CD4-positive, alpha-beta T cell treated with Interleukin-1 beta for 1 hour (primary cell): ENCODE measurements at places on chromosomes 3 and 15.

DNA sequence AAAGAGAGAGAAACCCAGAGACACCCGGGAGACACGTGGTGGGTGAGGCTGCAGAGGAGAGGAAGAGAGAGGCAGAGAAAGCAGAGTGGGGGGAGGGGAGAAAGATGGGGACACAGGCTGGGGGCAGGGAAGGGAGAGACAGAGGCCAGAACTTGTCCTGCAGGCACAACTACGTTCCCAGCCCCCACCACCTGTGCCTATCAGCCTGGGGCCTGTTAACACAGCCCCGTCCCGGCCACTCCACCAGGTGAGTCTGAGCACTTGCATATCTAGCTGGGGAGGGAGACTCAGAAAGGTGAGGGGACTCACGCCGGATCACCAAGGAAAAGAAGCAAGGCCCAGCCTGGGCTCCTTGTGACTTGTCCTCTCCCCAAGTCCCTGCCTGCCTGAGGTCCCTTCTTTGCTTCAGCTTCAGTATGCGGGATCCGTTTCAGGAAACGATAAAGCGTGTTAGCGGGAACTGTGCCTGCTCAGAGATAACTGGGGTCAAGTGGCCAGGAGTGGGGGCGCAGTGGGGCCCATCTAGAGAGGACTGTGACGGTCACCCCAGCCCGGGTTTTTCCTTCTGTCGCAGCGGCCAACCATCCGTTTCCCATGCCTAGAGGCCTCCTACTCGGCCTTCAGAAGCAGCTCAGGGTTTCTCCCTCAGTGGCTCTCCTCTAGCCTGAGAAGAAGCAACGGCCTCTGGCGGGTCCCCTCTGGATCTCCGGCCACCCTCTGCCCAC lies 10.3 kb downstream of the LINGO1 start:
- DNase-seq = no peak

- no peak for DNase-seq
Observed at GRCh38 chr15:65038428-65038827, 6.8 kb upstream of the SLC51B start.

DNA sequence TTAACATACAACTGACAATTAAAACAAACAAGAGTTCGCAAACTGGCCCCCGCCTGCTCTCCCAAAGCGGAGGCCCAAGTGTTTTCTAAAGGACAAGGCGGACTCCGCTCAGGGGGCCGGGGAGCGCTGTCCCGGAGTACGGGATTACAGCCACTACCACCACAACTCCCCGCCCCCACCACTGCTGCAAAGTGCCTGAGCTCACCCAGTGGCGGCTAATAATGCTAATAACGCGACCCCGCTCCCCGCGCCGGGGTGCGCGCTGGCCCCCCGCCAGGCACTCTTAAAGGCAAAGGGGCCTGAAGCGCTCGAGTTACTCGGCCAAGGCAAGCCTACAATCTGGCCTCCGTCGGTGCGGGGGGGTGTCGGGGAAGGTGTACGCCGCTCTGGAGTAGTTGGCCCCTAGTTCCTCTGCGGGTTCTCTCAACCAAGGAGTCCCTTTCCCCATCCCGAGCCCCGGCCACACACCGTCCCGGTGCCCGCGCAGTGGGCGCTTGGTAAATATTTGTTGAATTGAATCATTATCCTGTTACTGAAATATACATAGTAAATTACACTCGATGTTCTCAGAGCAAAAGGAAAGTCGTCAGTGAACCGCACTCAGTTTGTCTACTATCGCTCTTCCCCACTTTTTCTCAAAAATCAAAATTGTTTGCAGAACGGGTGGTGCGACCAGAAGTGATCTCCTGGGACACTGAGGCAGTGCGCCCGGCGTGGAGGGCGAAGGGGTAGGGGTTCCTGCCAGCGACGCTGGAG lies 827 bp downstream of the WNT5A start:
- no peak for DNase-seq

DNA sequence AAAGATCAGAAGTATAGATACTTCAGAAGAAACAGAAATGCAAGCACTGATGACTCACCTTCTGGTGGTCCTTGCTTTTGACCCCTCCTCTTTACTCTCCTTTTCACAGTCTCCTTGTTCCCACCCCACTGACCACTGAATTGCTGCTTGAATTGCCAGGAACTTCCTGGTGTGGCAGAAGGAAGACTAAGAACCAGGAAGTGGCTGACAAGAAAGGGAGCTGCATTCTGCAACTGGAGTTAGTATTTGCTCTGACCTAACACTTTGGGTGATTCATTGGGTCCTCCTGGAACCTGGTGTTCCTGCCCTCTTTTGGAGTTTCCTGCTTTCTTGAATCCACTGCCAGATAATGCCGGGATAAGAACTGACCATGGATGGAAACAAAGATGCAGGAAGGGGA lies 23.0 kb downstream of the KY start:
- no peak for DNase-seq

DNA sequence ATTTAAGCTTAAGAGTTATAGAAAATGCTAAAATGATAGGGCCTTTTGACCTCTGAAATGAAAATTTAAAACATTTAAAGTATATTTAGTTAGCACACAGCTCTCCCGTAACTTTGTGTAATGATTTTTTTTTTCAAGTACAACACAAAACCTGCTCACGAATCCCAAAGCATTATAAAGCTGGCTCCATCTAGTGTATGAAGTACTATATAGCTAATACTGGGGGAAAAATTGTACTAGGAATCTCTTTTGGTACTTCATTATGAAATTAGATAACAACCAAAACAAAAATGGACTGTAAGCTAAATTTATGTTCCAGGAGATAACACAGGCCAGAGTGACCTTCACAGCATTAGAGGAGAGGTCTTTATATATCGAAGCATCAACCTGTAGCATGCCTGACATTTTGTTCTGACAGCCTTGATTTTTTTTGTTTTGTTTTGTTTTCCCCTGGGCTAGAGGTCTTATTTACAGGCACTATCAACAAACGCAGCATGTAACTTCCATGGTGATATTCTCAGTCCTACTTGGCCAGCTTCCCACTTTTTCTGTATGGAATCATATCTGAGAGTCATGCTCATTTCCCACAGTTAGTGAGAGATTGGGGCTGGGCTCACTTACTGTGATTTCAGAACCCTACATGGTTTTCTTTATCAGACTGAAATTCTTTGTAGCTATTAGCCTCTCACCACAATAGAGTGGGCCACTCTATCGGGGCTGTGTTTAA lies 116.3 kb downstream of the MITF start:
- no peak for DNase-seq

DNA sequence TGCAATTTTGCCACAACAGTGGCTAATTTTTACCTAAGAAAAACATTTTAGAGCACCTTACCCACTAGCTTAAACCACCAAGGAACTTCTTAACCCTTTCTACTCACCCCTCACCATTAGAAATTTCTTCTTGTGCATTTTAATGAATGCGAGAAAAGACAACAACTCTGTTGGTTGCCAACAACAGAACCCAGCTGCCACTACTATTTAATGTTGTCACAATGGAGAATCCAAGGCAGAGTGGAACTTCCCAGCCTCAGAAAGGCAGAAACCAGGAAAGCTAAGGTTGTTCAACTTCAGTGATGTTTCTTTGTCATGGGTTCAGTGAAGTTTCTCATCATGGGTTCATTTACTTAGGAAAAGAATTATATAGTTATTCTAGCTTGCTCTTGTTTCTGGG lies 325.2 kb upstream of the ARL6 start:
- DNase-seq = no peak

DNA sequence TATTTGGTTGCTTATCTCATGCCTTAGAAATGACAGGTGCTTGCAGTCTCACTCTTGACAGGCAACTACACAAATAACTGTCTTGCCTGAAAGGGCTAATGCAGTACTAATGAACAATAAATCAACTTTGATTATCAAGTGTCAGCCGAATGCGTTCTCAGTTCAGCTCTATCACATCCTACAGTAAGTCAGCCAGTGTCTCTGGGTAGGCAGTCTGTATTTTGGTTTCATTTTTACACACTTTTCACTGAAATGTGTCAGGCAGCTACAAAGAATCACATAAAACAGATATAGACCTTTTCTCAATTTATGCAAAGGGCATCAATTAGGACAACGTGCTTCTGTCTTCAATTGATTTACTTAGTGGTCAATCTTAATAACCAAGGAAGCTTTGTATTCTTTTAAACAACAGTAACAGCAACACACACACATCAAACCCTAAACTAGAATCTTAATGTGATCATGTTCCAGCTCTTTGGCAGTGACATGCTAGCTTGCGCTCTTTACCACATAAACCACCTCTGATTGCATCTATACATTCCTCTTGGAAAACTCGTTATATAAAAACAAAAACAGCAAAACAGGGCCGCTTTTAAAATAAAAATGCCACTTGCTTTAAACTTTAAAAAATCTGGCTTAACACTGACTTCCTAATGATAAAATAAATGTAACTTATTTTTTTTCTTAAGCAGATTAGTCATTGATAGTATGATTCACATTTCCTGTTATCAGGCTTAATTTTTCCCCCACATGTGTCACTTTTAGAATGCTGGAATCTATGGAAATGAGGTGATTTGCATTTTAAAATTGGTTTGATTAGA lies 520.4 kb downstream of the FOXP1 start:
- DNase-seq = peak; percentile 52
